ENCODE measurements at places on chromosomes 12 and 14. TPM values are rescaled to one million over a fixed set of nuclear protein-coding genes. Genes with fewer than 3 reads are reported as not detected.
A peak's percentile ranks its signal among the peaks of the same experiment; 100 is the strongest.

Gene TCL1B
- 1.1 TPM for total RNA-seq

Gene REM2
- total RNA-seq: 5.8 TPM

Gene PPP1R36
- total RNA-seq: not detected

DNA sequence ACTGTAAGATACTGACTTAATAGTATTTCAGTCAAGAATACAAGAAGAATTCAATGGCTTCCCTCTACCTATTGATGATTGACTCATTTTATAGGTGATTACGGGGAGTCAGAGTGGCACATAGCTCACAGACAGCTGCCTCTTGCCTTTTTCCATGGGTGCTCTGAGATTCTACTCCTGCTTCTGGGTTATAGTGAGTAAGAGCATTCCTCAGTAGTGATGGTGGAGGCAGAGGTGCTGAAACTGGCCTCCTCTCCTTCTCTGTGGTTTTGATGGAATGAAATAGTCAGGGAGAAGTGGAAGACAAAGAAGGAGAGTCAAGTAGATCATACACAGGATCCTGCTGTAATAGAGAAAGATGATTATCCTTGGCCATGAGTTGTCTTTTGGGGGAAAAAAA, 438.2 kb upstream of the FAR2 start:
- no peak overlapping the region for H3K27ac ChIP-seq
- H3K4me3 ChIP-seq: no peak overlapping the region
- H3K27me3 ChIP-seq: no peaks in the 10 kb centered on the region
- DNase-seq: no peak

DNA sequence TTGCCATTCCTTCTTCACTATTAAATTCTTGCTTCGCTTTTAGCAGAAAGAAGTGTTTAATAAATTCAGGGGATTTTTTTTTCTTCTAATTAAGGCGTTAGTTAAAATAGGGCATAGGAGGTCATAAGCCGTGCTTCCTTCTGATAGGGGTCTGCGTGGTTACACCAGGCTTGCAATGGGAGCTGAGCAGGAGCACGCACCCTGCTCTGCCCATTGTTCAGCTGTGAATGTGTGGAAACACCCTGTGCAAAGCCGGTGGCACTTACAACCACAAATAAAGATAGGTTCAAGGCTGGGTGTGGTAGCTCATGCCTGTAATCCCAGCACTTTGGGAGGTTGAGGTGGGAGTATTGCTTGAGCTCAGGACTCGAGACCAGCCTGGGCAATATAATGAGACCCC, 162.1 kb downstream of the PRKCH start:
- H3K4me3 ChIP-seq: no peak overlapping the region
- no peak for DNase-seq
- H3K27ac ChIP-seq: no peak overlapping the region
- peaks cover 25% of the 10 kb centered on the region for H3K4me1 ChIP-seq
- no peaks in the 10 kb centered on the region for H3K36me3 ChIP-seq

GRCh38 chr14:104735830-104736642, 12.0 kb downstream of the ADSS1 start:
- DNase-seq: peak; percentile 92
- peaks cover 17% of the 10 kb centered on the region for H3K4me1 ChIP-seq
- H3K36me3 ChIP-seq: no peaks in the 10 kb centered on the region
- no peaks in the 10 kb centered on the region for H3K27me3 ChIP-seq

- no peak overlapping the region for H3K27ac ChIP-seq
- H3K4me1 ChIP-seq: no peaks in the 10 kb centered on the region
- no peaks in the 10 kb centered on the region for H3K27me3 ChIP-seq
- H3K4me3 ChIP-seq: no peak overlapping the region
Measured at GRCh38 chr14:99100497-99101270, 171.3 kb downstream of the BCL11B start.

GRCh38 chr14:61662437-61663311, 32.6 kb upstream of the HIF1A start:
- no peak overlapping the region for H3K4me3 ChIP-seq
- peak overlapping the region; percentile 78 for H3K27ac ChIP-seq

- H3K36me3 ChIP-seq: no peaks in the 10 kb centered on the region
- no peak overlapping the region for H3K27ac ChIP-seq
- no peaks in the 10 kb centered on the region for H3K4me1 ChIP-seq
- H3K4me3 ChIP-seq: no peak overlapping the region
- no peak for DNase-seq
Measured at GRCh38 chr14:45145214-45145613, 9.5 kb downstream of the FANCM start.

All from spleen (tissue), 13 donors.